ENCODE measurements at places on chromosomes 16 and 17.
A peak's percentile ranks its signal among the peaks of the same experiment; 100 is the strongest.

DNA sequence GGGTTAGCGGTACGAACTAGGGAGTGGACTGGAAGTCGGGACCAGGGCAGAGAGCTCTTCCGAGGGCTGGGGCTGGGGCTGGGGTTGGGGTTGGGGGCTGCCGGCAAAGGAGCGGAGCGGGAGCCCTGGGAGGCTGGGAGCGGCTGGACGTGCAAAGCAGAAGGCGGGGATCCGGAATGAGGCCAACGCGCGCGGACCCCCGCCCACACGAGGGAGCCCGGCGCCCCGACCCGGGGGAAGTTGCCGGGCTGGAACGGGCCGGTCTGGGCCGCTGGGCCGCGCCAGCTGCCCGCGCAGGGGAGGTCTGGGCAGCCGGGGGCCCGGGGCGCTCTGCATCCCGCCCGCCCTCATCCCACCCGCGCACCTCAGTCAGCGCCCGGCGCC is 323 bp downstream of the ST3GAL2 start:
- DNase-seq, result no peak

DNA sequence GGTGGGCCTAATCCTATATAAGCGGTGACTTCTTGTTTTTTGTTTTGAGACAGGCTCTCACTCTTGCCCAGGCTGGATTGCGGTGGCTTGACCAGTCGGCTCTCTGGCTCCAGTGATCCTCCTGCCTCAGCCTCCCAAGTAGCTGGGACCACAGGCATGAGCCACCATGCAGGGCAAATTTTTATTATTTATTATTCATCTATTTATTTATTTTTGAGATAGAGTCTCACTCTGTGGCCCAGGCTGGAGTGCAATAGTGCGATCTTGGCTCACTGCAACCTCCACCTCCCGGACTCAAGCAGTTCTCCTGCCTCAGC is 4.7 kb upstream of the RNF213 start:
- DNase-seq, result no peak

GRCh38 chr17:6928193-6928592 is 67.7 kb upstream of the ALOX12 start:
- DNase-seq, result no peak

DNA sequence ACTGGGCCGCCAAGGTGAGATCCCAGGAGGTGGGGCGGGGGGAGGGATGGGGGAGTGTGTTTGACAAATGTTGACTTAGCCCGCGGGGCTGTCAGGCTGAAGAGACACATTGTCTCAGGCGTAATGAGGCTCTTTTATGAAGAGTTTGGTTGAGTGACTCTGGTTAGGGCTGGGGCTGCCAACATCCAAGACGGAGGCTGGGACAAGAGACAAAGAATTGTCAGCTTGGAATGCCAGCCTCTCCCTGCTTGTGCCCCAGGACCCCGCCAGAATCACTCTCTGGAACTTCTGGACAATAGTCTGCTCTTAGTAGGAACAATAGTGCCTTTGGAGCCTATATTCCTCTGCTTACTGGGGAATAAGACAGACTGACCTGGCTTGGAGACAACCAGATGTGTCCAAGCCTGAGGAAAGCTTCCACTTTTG is 24.0 kb downstream of the PCTP start:
- DNase-seq, result peak; percentile 15

DNA sequence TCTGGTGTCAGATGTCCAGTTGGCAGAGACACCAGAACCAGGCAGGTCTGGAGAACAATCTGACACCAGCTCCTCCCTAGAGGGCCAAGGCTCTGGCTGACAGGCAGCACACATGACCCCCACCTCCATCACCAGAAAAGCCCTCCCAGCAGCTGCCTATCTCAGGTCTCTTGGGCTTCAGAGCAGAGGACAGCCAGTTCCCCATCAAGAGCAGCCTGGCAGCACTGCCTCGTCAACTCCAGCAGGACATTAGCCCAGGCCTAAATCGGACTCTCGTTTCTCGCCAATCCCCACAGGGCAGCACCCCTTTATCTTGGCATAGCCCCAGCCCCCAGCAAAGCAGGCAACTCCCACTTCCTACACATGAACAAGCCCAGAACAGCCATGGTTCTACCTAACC is 4.4 kb downstream of the JUP start:
- no peak for DNase-seq

DNA sequence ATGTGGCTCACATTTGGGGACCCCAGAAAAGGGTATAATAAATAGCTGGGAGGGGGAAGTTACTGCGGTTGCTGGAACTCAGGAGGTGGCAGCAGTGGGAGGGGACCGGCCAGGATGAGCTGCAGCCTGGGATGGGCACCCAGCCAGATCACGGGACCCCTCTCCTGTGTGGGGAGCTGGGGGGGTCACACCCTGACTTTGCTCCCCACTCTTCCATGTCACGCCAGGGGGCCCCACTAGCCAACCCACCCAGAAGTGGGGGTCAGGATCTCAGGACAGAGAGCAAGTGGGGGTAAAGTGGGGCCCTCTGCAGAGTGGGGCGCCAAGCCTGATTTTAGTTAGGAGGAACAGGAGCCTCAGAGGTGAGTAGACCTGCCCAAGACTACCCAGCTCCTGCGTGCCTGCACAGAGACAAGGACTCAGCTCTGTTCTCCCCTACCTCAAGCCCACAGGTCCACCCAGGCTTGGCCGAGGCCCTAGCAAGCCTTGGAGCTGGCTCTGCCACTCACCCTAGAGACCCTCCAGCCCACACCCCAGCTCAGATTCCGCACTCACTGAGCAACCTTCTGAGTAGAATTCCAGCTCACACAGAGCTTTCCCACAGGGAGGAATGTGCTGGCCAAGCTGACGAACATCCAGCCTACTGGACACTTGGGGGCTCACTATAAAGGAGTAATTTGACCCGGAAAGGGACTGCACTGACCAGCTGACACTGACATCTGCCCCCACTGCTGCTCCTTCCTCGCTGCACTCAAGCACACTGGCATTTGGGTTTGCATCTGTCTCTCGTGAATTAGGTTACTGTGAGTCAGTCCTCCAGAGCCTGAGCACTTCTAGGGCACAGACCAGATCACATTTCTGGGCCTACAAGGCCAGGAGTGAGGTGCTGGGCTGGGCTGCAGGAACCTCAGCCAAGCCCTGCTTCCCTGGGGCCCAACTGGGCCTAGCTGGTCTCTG is 310.1 kb downstream of the C16orf95 start:
- peak; percentile 60 for DNase-seq

DNA sequence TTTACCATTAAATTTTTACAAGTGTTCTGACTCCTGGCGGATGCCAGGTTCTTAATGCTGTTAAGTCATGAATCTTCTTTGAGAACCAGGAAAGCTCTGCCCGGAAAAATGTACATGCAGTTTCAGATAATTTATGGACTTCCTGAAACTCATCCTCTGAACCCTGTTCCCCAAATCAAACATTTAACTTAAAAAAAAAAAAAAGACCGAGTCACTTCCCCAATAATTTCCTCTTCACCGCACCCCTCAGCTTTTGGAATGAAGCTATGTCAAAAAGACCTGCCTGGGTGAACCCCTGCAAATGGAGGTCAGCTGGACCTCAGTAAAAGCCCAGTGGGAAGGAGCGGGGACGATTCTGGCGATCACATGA is 15.0 kb downstream of the ZNF232 start:
- no peak for DNase-seq

- DNase-seq, result peak; percentile 27
These were observed 508 bp downstream of the FLCN start for GRCh38 chr17:17236295-17237025.

DNA sequence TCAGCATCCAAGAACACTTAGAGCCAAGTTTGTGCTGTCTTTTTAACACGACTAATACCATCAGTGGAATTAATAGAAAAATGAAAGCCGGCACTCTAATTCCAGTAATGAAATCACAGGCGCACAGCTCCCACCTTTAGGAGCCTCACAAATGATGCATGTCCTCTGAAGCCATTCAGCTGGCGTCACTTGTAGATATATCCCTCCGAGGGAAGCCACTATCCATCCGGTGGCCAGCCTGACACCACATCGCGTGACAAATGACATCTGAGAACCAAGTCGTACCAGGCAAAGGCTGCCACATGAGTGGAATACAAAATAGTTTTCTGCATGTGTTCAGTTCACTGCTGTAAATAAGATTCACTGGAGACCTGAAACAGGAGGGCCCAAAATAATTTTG is 205.6 kb downstream of the GRIN2A start:
- DNase-seq, result peak; percentile 12

DNA sequence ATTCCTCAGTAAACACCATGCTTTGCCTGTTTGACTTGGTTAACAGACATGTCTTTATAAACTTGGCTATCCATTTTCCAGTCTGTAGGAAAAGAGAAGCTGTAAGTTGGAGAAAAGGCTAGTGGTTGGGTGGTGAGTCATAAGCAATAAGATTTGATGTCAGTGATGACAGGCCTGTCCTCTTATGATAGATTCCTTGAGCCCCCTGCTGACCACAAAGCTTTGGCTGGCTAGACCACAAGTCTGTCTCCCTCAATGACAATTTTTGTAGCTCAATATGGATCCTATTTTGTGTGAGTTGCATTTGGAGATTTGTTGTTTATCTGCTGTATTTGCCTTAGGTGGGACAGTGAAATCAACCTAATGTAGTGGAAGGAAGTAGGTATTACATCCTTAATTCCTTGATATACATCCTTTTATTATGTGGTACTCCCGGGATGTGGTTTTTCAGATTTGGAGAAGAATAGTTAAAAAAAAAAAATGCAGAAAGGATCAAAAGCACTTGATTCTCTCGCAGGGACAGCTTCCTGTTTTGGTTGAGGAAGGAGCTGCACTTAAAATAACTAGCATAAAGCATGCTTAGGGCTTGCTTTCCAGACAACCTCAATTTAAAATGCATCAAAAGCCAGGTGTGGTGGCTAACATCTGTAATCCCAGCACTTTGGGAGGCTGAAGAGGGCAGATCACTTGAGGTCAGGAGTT is 67.4 kb downstream of the SIAH1 start:
- DNase-seq, result peak; percentile 86

DNA sequence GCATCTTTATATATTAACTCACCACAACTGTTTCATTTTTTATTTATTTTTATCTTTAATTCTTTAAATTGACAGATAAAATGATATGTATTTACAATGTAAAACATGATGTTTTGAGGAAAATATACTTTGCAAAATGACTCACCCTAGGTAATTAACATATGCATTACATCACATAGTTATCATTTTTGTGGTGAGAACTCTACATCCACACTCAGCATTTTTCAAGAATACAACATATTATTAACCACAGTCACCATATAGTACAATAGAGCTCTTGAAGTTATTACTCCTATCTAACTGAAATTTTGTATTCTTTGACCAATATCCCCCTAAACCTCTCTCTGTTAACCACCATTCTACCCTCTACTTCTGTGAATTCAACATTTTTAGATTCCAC is 194.7 kb upstream of the KIF2B start:
- peak; percentile 48 for DNase-seq

DNA sequence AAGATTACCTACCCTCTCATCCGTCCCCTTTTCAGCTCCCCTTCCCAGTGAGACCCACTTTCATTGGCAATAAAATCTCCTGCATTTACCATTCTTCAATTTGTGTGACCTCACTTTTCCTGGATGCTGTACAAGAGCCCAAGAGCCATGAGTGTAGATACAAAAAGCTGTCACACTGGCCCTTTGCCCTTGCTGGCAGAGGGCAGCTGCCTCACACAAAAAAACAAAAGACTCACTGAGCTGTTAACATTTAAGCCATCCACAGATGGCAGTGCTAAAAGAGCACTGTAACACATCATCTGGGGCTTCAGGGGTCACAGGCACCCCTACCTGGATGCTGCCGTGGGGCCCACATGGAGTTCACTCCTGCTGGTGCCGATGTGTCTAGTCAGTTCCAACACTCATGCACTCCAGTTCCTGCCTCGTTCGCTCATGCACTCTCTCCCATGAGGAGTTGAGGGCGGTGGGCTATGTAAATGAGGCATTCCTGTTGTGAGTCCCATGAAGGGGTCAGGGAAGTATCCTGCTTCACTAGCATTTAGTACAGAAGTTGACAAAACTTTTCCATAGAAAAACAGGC is 123.1 kb downstream of the CA10 start:
- no peak for DNase-seq

DNA sequence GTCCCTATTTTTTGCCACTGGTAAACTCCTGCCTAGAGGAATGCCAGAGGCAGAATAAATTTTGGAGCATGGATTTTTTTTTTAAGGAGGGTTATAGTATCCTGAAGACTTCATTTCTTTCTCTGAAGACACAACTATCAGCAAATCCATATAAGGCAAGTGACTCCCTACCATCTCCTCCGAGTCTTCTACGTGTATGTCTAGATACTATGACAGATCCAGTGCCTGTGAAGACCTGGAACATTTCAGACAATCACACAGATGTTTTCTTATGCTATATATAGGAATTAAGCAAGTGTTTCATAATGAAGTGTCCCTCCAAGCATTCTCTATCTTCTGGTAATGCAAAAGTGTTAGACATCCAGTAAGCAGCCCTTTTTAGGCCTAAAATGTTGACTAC is 255.5 kb upstream of the TBX2 start:
- no peak for DNase-seq

- DNase-seq, result no peak
These were observed 19.9 kb downstream of the ZNHIT3 start for GRCh38 chr17:36506249-36506826.

DNA sequence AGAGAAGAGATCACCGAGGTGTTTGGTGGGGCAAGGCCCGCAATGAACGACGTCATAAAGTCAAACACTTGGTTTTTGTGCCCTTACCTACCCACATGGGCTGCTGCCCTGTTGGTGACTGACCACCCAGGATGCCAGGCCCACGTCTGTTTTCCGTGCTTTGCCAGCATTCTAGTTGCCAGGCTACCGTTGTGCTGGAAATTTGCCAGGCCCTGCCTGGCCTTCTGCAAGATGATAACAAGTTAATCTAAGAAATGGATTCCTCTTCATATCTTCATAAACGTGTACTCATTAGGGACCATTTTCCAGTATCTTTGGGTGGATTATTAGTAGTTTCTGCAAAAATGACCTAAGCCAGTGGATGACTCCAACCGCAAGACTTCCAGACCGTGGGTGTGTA is 35.4 kb downstream of the SLC6A4 start:
- DNase-seq, result no peak

GRCh38 chr16:70568601-70569237 is 45.1 kb downstream of the SF3B3 start:
- no peak for DNase-seq

- DNase-seq, result no peak
These were observed 69.4 kb downstream of the CNGB1 start for GRCh38 chr16:57901480-57902069.

DNA sequence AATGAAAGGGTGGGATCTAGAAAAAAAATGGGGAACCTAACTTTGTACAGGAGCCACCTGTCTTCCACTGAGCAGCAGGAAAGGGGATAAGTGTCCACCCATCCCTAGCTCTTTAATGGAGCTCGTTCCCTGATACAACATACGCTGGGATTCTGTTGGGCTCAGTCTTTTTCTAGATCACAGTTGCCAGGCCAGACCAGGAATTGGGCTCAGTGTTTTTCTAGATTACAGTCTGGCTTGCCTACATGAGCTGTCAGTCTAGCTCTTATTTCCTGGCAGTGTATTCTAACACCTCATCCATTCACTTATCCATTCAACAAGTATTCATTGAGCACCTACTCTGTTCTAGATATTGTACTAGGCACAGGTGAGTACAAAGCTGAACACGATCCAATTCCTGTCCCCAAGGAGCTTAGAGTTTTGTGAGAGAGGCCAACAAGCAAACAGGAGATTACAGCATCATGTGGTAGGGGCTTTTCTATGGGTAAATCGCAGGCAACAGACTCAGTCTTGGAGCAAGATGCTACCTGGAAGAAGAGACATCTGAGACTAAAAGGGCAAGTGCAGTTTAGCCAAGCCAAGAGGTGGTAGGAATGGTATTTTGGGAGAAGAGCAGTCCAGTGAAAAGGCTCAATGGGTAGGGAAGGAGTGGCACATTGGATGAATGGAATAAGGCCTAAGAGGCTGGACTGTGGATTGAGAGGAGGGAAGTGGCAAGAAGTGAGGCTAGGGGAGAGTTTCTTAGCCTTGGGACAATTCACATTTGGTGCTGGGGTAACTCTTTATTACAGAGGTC is 138.0 kb upstream of the HS3ST2 start:
- no peak for DNase-seq
